ENCODE measurements at places on chromosomes 3 and 15. TPM values are rescaled to one million over a fixed set of nuclear protein-coding genes. Genes with fewer than 3 reads are reported as not detected.

Gene NSMCE3
- total RNA-seq, result 4.2 TPM

Gene ADGRG7
- 3.2 TPM for total RNA-seq

Gene MCCC1
- 24.9 TPM for total RNA-seq

Gene CDHR4
- total RNA-seq, result not detected

Gene ELL3
- 34.9 TPM for total RNA-seq

Gene PLSCR2
- total RNA-seq, result 0.94 TPM

Gene CFAP91
- total RNA-seq, result 0.61 TPM

Gene ATP13A5
- total RNA-seq, result 0.37 TPM

Gene SLC2A2
- 0.08 TPM for total RNA-seq

Gene GOLGA8S
- not detected for total RNA-seq

Gene SLC12A1
- not detected for total RNA-seq

Gene MYO1E
- 329 TPM for total RNA-seq

Gene TM4SF1
- 30.8 TPM for total RNA-seq

Gene EPHA3
- total RNA-seq, result 1.7 TPM

Gene SKOR1
- 0.19 TPM for total RNA-seq

Gene PATL2
- 2.6 TPM for total RNA-seq

Gene CCDC9B
- total RNA-seq, result 13.1 TPM

Gene LDHAL6B
- not detected for total RNA-seq

Gene NCKIPSD
- 29.7 TPM for total RNA-seq

Gene OXTR
- total RNA-seq, result 0.24 TPM

Gene CCR9
- total RNA-seq, result not detected

Gene ZKSCAN7
- 1.2 TPM for total RNA-seq

Gene GRIP2
- total RNA-seq, result 0.53 TPM

Gene CHL1
- total RNA-seq, result 7.5 TPM

Gene PRSS50
- not detected for total RNA-seq

Gene NR2E3
- 0.64 TPM for total RNA-seq

Gene ADAMTSL3
- total RNA-seq, result 0.72 TPM

Gene ZNF80
- not detected for total RNA-seq

Gene SH3GL3
- total RNA-seq, result not detected

Gene ARRDC4
- 23.4 TPM for total RNA-seq

Gene KCNH8
- 0.77 TPM for total RNA-seq

Gene GOLGA6A
- not detected for total RNA-seq

Gene ZPLD1
- total RNA-seq, result 0.05 TPM

Gene SLC7A14
- total RNA-seq, result 0.56 TPM

Gene C3orf70
- 12.7 TPM for total RNA-seq

Gene MESP2
- 0.45 TPM for total RNA-seq

Gene ZIC1
- total RNA-seq, result not detected

Gene PPP1R14D
- 166 TPM for total RNA-seq

Gene CPNE9
- total RNA-seq, result not detected

Gene STRIT1
- total RNA-seq, result not detected

Gene MORC1
- not detected for total RNA-seq

Gene LMCD1
- total RNA-seq, result 5.5 TPM

Gene SLC24A5
- total RNA-seq, result not detected

Gene GOLGA8K
- total RNA-seq, result 0.22 TPM

Gene RAD51
- 10.0 TPM for total RNA-seq

Gene DLL4
- total RNA-seq, result 21.6 TPM

Gene PAQR5
- total RNA-seq, result 71.1 TPM

Gene ENTPD3
- total RNA-seq, result 0.22 TPM

Gene SLCO2A1
- total RNA-seq, result 26.3 TPM

Gene CADPS
- 2.9 TPM for total RNA-seq

Gene NTRK3
- 1.5 TPM for total RNA-seq

Gene ALDH1A3
- 7.4 TPM for total RNA-seq

Gene SEMA3F
- total RNA-seq, result 24.0 TPM

Gene TTLL13
- total RNA-seq, result 0.35 TPM

Gene CCR2
- 3.0 TPM for total RNA-seq

Gene ZNF501
- total RNA-seq, result 3.0 TPM

Gene CLEC3B
- 9.6 TPM for total RNA-seq

Gene POLR2H
- total RNA-seq, result 130 TPM
